T-helper 9 cell (primary cell): ENCODE measurements at places on chromosomes 16 and 17.

DNA sequence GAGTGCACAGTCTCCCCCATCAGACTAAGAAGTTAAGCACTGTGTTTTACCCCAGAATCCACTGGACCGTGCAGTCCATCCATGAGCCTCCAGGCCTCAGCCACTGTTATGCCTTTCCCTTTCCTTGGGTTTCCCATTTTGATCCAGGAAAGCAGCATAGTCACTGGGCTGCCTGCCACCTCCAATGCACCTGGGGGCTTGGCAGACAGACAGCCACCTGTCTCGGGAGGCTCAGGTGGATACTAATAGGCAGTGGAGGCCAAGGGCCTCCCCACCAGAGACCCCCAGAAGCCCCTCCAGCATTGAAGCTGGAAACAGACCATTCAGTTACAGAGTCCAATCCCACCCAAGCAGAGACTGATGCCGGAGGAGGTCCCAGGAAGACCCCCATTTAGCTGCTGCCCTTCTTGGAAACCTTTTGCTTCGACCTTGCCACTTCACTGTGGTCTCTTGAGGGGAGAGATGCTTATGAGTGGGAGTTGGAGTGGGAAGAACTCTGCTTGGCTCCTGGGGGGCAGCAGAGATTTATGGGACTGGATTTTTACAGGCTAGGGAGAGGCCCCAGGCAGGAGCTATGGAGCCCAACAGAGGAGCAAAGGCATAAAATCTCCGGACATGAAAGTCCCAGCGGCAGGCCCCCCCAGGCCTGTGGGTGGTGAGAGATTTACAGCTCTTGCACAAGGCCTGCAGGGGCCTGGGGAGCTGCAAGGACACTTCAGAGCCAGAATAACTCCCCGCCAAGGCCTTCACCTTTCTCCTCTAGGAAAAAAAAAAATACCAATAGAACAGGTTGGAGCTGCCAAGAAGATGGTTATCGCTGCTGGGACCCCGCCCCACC lies 12.2 kb upstream of the SP2 start:
- DNase-seq, result no peak

DNA sequence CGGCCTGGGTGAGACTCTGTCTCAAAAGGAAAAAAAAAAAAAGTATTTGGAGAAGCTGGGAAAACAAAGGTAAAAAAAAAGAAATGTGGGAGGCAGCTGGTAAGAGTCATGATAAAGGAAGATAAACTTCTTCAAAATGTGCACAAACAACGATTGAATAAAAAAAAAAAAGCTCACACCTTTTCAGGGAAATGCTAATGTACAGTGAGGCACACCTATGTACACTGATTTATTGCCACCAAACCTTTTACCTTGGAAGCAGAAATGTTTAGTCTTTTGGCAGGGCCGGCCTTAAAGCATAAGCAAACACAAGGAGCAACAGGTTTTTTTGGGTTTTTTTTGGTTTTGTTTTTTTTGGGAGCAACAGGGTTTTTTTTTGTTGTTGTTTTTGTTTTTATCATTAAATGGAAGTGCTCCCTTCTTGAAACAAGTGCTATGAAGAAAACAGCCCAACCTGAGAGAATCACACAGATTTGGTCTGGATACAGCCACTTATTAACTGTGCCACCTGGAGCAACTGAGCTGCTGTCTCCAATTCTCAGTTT lies 29.8 kb upstream of the KCNJ2 start:
- no peak for DNase-seq

DNA sequence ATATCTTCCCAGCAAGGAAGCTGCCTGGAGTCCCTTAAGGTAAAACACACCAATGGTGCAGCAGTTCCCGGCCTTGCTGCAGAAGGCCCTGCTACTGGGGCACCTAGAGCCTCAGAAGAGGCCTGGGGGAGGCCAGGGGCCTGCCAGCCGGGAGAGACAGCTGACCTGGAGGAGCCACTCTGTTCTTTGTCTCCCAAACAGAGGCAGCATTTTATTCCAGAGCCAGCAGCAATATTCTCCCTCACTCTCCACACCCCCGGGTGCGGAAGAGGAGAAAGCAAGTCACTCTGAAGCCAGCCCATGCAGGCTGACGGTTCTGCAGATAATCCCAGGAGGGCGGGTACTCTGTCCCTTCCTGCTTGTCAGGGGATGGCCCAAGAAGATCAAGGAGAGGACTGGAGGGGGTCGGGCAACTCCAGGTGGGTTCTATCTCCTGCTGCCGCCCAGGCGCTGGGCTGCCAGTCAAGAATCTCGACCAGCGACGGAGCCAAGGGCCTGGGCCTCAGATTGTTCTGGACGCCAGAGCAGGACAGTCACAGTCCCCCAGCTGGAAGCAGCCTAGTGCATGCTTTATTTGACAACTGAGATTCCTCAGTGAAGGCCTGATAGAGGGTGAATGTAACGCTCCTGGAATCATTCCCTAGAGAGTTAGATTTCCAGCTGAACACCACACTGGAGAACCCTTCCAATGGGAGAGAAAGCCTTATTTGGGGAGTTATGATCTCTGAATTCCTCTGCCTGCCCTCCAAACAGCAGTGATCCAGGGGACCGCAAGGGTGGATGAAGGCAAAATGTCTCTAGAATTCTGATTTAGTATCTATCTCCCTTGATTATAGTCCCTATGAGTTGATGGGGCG lies 1.1 kb upstream of the KIFC3 start:
- no peak for DNase-seq

DNA sequence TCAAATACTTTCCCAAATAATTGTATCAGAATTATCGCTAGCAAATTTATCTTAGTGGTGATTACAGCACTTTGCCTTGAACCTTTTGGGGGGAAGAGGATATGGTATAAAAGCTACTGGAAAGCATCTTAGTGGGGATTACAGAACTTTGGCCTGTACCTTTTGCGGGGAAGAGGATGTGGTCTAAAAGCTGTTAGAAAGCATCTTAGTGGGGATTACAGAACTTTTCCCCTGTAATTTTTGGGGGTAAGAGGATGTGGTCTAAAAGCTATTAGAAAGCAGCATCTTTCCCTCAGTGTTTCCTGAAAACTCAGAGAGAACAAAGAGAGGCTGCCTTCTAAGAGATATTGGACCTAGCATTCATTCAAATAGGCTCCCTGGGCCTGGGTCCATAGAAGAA lies 4.1 kb downstream of the SLFN12 start:
- DNase-seq, result no peak

DNA sequence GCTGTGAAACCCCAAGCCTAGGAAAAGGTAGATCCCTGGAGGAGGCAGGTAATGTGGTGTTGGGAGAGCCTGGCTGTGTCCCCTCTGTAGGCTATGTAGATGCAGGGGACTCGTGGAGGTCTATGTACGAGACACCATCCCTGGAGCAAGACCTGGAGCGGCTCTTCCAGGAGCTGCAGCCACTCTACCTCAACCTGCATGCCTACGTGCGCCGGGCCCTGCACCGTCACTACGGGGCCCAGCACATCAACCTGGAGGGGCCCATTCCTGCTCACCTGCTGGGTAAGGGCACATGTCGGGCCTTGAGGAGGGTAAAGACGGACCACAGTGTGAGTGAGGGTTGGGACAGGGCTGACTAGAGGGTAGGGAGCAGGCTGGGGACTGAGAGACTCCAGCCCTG lies 12.0 kb downstream of the ACE start:
- DNase-seq, result no peak
